Kidney (tissue), 22 donors: ENCODE measurements at places on chromosomes 3 and 15.

DNA sequence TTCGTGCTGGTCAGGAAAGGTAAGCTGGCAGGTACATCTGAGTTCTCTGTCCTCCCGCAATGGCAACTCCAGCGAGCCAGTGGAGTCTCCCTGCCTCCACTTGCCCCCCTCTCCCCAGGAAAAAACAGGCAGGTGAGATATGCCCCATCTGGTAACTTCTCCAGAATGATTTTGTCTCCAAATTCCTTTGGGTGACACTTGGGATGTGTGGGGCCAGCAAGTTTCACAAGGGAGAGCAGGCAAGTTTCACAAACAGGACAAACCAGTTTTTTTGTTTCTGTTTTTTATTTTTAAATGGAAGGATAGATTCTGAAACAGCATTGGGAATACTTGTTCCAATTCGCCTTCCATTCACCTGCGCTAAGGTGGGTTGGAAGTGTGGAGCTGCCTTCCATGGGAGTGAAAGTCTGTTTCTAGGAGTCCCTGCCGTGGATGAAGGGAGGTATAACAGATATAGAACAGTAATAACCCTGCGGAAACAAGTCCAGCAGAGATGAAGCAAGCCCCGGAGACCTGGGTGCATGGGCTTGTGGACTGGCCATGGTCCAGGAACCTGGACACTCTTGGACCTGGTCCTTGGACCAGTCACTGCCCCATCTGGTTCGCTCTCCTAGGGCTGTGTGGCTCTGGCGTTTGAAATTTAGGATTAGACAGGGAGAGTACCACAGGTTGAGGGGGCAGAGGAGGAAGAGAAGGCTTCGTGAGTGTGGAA lies 22.9 kb upstream of the KIF23 start:
- no peak for DNase-seq

DNA sequence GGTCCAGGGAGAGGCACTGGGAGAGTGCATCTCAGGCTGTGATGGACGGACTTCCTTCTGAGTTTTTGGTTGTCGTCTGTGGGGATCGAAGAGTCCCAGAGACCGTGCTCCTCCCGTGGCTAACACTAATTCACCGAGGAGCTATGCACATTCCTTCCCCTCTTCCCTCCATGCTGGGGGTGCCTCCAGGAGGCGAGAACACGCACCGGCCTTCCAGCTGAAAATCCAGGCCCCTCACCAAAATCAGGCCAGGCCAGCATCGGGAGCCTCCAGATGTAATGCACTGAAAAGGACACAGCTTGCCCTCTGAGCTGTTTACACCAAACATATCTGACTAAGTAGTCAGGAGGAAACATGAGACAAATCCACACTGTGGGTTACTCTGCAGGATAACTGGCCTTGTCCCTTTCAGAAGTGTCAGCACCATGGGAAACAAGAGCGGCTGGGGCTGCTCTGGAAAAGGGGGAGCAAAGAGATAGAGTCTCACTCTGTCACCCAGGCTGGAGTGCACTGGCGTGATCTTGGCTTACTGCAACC lies 5.5 kb downstream of the RNU5B-1 start:
- DNase-seq, result peak; percentile 62

DNA sequence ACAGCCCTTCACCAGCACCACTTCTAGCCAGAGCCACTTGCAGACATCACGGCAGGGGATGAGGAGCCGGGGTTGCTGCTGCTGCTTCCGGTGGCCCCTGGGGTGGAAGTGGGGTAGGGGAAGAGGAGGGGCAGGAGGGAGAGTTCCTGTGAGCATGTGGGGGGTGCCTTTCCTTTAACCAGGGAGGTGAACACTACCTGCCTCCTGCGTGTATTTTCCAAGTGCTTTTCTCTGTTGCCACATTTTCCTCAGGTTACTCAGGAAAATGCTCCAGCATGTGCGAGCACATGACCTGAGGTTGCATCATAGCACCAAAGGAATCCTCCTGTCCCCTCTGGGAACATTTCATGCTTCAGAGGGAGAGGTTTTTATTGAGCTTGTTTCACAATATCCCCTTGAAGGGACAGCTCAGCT lies 12.2 kb upstream of the SACM1L start:
- no peak for DNase-seq

DNA sequence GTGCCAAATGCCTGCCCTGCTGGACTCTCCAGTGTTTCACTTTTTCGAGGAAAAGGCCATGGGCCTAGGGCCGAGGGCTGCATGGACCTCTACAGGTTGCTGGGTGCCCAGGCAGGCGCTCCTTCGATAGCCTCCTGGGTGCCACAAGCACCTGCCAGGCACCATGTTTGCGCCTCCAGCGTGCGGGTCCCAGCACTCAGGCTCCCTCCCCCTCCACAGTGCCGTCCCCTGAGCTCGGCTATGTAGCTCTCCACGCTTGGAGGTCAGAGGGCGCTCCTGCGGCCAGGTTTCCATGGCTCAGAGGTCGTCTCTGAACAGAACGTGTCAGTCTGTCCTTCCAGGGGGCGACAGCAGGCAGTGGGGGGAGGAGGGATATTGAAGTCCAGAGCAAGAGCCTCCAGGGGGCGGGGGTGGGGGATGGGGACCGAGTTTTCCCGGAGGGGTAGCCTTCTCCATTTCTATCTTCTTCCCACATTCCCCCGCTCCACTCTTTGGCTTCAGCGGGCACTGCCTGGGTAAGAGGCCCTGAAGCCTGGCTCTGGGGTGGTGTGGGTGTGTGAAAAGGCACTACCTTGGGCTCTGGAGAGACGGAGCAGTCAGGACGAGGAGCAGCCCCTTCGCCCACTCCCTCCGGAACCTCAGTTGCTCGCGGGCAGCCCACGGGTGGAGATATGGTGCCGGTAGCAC lies 3.6 kb downstream of the ONECUT1 start:
- no peak for DNase-seq

GRCh38 chr15:73052653-73053397 lies 562 bp downstream of the NEO1 start:
- DNase-seq, result peak; percentile 90

- DNase-seq, result no peak
Observed at GRCh38 chr3:140216249-140216648, 281.3 kb downstream of the CLSTN2 start.

DNA sequence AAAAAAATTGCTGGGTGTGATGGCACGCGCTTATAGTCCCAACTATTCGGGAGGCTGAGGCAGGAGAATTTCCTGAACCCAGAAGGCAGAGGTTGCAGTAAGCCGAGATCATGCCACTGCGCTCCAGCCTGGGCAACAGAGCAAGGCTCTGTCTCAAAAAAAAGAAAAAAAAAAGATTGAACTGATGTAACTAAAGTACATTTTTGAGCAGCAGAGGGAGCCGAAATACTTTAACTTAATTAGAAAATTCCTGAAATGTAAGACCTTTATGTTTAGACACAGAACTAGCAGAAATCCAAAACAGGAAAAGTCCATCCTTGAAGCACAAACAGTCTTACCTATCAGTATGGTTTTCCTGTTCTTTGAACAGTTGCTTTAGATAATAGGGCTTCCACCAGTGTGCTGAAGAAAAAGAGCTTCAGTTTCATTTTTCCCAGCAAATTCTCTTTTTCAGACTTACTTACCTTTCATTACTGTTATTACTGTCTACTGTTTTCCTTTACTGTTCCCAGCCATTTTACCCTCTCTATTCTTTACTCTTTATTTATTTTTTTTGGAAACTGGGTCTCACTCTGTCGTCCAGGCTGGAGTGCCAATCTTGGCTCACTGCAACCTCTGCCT lies 33.4 kb upstream of the ZNF609 start:
- peak; percentile 69 for DNase-seq

GRCh38 chr3:106421426-106421825 lies 552.6 kb upstream of the CBLB start:
- DNase-seq, result no peak

- no peak for DNase-seq
Observed at GRCh38 chr3:59081071-59081470, 31.2 kb upstream of the CFAP20DC start.

DNA sequence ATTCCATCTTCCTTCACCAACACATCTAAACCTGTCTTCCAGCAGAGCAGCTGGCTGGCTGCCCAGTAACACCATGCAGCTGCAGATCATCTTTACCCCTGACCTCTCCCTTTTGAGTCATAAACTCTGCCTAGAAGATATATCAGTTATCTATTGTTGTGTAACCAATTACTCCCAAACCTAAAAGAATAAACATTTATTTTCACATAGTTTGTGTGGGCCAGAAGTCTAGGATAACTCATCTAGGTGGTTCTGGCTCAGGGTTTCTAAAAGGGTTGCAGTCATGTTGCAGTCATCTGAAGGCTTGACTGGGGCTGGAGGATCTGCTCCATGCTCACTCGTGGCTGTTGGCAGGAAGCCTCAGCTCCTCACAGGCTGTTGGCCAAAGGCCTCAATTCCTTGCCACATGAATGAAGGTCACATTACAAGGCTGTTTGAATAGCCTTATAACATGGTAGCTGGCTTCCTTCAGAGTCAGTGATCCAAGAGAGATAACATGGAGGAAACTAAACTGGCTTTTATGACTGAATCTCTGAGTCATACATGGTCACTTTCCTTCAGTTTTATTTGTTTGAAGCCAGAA lies 92.8 kb downstream of the GOLIM4 start:
- DNase-seq, result no peak

GRCh38 chr3:147529551-147529950 lies 120.4 kb downstream of the ZIC1 start:
- DNase-seq, result no peak

- no peak for DNase-seq
Observed at GRCh38 chr15:93159930-93160329, 70.9 kb upstream of the RGMA start.

- DNase-seq, result no peak
Observed at GRCh38 chr3:166263460-166263859, 426.2 kb upstream of the BCHE start.

GRCh38 chr3:23987356-23987755 lies 42.3 kb downstream of the NR1D2 start:
- no peak for DNase-seq

GRCh38 chr15:39781967-39782302 lies 706 bp downstream of the FSIP1 start:
- DNase-seq, result no peak

DNA sequence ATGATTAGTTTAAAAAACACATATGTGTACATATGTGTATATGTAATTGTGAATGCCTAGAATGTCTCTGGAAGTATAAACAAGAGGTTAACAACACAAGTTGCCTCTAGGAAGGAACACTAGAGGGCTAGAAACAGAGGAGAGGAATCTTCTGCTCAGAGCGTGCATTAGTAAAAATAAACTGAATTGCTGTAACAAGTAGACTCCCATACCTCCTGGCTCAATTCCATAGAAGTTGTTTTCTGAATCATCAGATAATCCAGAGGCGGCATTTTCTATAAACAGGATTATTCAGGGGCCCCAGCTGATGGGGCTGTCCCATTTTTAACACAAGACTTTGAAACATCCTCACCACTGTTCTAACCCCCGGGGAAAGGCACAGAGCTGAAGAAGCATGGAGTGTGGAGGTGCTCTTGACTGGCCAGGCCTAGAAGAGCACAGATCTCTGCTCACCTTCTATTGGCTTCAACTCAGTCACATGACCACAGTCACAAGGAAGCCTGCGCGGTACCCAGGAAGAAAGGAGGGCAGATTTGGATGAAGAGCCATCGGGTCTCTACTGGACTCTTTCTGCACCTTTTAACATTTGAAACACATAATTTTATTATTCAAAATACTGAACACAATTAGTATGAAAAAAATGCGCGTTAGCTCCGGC lies 145.7 kb downstream of the TLE3 start:
- no peak for DNase-seq

DNA sequence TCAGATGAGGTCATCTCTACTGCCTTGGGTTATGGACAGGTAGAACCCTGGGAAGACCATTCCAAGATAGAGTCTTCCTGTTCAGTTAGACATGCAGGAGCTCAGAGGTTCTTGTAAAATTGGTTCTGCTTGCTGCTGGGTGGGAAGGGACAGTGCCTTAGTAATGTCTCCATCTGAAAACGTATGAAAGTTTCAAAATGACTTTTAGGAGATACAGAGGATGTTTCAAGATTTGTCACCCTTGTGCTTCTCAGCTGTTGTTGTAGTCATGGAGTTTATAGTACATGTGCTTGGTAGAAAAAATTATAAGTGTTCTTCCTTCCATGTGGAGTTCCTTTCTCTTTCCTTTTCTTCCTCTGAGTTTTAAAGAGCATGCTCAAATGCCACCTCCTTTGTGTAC lies 885.2 kb upstream of the CFAP20DC start:
- no peak for DNase-seq

DNA sequence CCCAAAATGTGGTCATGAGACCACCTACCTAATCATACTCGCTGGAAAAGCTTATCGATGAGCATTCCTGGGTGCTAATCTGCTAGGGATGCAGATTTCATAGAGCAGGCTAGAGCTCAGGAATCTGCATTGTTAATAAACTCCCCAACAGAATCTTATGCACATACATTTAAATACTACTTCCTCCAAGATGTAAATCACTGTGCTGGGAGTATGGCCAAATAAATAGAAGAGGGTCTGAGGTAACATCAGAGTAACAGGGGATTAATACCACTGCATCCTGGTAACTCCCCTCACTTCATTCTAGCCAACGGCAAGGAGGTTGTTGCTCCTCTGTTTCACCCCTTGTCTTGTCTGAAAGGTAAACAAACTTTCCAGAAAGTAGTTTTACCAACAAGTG lies 118.3 kb upstream of the SEMA6D start:
- DNase-seq, result no peak

- DNase-seq, result no peak
Observed at GRCh38 chr3:196686436-196686835, 25.6 kb downstream of the CEP19 start.

DNA sequence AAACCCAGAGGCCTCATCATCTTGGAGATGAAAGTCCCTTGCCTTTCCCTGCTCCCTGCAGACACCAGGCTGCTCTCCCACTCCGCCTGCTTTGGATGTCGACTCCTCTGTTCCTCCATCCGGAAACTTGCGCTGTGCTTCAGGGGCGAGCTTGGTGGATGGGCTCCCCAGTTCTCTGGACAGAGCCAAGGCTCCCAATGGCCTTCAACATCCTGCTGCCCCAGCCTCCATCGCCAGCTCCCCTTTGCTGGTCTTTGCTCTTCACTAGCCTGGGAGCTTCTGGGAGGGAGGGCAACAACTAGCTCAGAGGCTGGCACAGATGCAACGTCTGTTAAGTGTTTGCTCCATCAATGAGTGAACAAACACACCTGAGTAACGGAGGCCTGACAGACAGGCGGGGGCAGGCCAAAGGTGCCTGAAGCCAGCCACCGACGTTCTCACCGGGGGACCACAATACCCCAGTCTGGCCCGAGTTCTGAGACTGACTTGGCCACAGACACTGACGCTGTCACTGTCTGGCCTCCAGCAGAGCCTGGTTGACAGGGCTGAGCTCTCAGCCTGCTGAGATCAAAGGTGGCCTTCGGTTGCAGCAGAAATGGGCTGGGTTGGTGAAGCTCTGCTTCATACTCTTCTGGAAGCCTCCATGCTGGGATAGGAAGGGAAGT lies 39.0 kb downstream of the RGMA start:
- DNase-seq, result no peak

GRCh38 chr15:64877435-64877834 lies 34.3 kb upstream of the ANKDD1A start:
- DNase-seq, result no peak

DNA sequence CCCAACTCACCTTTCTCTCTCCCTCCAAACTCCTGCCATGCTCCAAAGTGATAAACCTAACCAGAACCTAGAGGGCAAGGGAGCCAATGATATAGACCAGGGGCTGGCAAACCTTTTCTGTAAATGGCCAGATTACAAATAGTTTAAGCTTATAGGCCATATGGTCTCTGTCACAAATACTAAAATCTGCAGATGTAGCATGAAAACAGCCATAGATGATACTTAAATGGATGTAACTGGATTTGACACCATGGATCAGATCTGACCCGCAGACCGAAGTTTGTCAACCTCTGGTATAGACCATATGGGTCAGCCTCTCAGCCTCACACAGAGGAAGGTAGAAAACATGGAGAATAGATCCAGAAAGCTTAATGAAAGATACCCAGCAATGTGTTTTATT lies 165.2 kb upstream of the STT3B start:
- no peak for DNase-seq
